HFFc6 (cell line): ENCODE measurements at places on chromosomes 7 and 10. TPM values are rescaled to one million over a fixed set of nuclear protein-coding genes. Genes with fewer than 3 reads are reported as not detected.
A peak's percentile ranks its signal among the peaks of the same experiment; 100 is the strongest.

Gene RELN
- 0.05 to 0.39 TPM (median 0.13 TPM) in 3 replicates for total RNA-seq

Gene MMP21
- total RNA-seq = not detected in 3 replicates

Gene COMTD1
- total RNA-seq = 5.6 to 11.4 TPM (median 10.2 TPM) in 3 replicates

Gene MEST
- 0.33 to 2.0 TPM (median 0.57 TPM) in 3 replicates for total RNA-seq

Gene PRSS37
- not detected in 3 replicates for total RNA-seq

Gene PIP
- not detected in 2 replicates for total RNA-seq

Gene GSTK1
- total RNA-seq = 84.3 to 102 TPM (median 86.7 TPM) in 3 replicates

Gene PDCD11
- total RNA-seq = 30.6 to 39.2 TPM (median 31.7 TPM) in 3 replicates

Gene TMEM225B
- 0.19 to 0.43 TPM (median 0.38 TPM) in 3 replicates for total RNA-seq

Gene NRCAM
- total RNA-seq = 0.41 to 0.51 TPM (median 0.42 TPM) in 3 replicates

- no peak for DNase-seq
Observed at GRCh38 chr10:32253821-32254220, 93.1 kb downstream of the EPC1 start.

DNA sequence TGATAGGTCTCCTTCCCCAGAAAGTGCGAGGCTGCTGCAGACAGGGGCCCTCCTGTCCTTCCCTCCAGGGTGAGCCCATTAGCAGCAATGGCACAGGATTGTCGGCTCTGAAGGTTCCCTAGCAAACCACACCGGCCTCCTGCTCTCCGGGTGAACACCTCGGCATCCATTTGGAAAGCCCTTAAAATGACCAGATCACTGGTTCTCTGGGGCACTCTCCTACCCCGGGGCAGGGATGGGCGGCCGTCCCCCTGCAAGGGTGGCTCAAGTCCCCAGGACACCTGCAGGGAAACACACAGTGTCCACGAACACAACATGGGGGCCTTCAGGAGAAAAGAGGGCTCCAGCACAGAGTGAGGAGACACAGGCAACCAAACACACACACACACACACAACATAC lies 459.1 kb downstream of the PTPRN2 start:
- no peak for DNase-seq

DNA sequence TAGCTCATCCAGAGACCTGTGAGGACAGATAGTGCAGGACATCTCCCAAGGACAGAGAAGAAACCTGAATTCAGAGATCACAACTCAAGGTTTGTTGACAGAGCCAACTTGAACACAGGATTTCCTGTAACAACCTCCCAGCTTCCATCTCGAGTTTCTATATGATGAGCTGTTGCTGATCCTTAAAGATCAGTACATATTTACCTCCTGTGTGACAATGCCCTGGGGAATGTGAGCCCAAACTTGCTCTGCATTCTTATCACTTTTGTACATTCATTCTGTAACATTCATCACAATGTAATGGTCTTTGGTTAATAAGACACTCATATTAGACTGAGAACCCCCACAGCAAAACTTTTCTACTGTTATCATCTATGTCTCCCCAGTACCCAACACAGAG lies 468.6 kb downstream of the XPNPEP1 start:
- no peak for DNase-seq

GRCh38 chr10:88991899-88992320 lies 1.3 kb downstream of the FAS start:
- DNase-seq = no peak

DNA sequence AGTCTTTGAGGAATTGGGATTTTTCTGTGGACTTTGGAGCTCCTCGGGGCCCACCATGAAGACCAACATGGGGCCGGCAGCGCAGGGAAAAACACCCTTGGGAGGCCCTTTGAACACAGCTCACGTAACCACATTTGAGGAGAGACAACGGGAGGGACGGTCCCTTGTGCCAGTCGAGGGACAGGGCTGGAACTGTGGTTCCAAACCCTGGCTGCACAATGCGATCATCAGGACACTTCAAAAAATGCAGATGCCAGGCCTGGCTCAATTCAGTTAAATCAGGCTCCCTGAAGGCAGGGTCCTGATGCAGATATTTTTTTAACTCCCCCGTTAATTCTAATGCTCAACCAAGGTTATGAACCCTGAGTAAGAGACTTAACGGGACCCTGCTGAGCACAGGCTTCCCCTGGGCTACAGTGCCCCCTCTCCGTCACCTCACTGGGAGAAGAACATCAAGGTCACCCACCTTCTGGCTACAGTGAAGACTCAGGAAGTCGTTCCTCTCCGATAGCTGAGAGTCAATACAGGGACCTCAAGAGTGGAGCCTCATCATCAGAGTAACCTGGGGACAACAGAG lies 30.4 kb downstream of the LYZL1 start:
- DNase-seq = no peak

DNA sequence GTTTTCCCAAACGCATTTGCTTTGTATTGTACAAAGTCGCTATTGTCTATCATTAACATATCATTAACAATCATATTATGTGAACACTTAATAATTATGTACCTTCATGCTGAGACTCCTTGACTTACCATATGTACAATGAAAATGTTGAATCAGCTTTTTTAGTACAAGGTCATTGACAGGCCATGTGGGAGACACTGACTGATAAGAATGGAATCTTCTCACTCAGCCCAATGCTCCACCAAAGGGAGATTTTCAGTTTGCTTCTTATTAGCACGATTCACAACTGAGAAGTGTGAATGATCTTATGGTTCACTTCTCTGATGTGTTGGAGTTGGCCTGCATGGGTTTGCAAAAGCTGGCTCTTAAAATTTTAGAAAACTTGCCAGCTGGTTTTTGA lies 253.5 kb upstream of the TEX47 start:
- DNase-seq = no peak

DNA sequence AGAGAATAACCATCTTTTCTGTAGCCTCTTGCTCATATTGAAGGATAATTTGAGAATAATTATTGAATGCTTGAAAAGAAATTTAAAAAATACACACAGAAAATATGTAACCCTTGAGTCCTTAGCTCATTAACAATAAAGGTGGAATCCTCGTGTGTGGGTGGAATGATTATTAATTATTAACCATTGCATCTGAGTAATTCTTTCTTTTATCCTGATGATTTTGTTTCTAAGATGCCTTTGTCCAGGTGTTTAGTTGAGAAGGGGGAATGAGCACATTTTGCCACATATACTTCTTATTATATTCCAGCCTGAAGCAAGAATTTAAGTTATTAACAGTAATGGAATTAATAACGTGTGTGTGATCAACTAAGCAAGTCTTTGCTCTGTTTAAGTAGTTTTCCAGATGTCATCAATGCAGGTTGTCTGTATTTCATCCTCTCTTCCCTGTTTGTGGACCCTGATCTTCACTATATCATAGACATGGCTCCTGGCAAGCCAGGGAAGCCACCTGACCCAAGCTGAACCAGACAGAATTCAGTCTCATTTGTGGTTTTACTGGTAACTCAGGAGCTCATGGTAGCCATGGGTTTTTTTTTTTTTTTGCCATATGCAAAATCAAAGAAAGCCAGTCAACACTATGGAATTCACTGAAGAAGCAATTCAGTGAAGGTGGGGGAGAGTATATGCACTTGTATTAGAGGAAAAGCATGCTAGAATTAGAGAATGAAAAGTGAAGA lies 144.3 kb downstream of the KIF20B start:
- DNase-seq = peak; percentile 8

GRCh38 chr7:74287303-74288033 lies 1.7 kb upstream of the CLIP2 start:
- no peak for DNase-seq

GRCh38 chr7:157998884-157999552 lies 588.6 kb downstream of the PTPRN2 start:
- no peak for DNase-seq

DNA sequence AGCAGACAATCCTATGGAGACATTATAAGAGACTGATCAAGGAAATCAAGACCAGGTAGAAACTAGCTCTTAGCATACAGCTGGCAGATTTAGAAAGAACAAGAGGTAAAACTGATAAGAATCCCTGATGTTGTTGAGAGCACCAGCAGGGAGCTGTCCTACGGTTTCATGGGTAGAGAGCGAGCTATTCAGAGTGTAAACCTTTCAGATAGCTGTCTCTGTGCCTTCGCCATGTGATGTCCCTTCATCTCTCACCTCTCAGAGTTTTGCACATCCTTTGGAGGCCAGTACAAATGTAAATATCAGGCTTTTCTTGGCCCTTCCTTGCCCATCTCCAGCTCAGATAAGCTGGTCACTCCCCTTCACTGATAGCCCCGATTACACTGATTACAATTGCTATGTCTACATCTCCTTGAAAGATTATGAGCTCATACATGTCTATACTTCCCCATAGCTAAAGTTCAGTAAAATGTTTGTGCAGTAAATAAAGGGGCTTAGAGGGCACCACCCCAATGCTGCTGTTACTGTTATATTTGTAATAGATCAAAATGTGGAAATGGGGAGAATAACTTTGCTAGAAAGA lies 21.9 kb downstream of the THSD7A start:
- no peak for DNase-seq

GRCh38 chr10:94192333-94192732 lies 170.4 kb downstream of the NOC3L start:
- DNase-seq = no peak

DNA sequence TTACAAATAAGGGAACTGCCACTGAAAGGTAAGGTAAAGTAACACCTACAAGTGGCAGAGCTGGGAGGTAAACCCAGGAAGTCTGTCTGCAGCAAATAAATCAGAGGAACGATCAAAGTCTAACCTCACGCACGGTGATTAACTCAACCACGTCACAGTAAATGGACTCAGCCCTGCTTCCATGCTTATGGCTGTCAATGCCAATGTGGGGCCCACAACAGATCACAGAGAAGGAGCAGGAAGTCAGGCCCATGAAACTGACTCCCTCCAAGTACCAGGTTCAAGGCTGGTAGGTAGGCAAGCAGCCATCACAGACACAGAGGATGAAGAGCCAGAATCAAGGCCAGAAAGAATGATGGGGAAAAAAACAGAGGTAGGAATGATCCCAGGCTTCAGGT lies 38.0 kb upstream of the ACSL5 start:
- no peak for DNase-seq

GRCh38 chr7:68547799-68548198 lies 1050.5 kb upstream of the AUTS2 start:
- no peak for DNase-seq

DNA sequence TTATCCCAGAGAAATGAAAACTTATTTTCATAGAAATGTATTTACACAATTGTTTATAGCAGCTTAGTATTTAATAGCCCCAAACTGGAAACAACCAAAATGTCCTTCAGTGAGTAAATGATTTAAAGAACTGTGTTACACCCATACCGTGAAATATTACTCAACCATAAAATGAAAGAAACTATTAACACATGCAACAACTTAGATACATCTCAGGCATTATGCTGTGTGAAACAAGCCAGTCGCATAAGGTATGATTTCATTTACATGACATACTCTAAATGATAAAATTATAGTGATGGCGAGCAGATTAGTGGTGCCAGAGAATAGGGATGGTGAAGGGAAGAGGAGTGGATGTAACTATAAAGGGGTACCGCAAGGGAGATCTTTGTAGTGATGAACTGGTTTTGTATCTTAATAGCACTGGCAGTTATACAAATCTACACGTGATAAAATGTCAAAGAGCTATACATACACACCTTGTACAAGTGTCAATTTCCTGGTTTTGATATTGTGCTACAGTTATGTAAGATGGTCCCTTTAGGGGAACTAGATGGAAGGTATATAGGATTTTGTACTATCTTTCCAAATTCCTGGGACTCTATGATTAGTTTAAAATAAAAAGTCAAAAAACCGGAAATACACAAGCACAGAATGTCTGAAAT lies 40.5 kb downstream of the MACC1 start:
- no peak for DNase-seq

GRCh38 chr10:5776136-5776880 lies 36.9 kb downstream of the GDI2 start:
- DNase-seq = no peak

GRCh38 chr7:102287981-102288278 lies 1.3 kb downstream of the SH2B2 start:
- DNase-seq = no peak

DNA sequence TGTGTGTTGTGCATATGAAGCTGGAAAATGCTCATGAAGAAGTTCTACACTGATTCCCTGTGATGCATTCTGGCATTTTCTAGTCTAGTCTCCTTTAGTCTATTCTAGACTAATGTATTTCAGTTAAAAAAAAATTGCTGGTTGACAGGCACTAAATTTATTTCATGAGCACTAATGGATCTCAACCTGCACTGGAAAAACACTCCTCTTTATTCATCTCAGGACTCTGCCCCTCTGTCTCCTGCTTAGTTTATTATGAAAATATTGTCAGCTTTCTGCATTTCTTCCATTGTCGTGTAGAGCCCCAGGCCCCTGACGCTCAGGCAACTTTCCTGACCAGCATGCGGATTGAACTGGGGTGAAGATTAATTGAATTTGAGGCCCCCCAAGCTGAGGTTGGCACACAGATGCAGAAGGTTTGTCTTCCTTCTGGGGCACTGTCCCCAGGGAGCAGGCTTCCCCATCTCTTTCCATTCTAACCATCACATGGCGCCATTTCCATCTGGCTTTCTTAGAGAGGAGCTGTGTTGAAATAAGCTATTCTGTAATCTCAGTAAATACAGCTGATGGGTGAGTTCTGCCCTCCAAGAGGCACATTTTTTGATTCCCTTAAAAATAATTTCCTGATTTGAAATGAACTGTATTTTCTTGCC lies 128.7 kb downstream of the INSYN2A start:
- no peak for DNase-seq

DNA sequence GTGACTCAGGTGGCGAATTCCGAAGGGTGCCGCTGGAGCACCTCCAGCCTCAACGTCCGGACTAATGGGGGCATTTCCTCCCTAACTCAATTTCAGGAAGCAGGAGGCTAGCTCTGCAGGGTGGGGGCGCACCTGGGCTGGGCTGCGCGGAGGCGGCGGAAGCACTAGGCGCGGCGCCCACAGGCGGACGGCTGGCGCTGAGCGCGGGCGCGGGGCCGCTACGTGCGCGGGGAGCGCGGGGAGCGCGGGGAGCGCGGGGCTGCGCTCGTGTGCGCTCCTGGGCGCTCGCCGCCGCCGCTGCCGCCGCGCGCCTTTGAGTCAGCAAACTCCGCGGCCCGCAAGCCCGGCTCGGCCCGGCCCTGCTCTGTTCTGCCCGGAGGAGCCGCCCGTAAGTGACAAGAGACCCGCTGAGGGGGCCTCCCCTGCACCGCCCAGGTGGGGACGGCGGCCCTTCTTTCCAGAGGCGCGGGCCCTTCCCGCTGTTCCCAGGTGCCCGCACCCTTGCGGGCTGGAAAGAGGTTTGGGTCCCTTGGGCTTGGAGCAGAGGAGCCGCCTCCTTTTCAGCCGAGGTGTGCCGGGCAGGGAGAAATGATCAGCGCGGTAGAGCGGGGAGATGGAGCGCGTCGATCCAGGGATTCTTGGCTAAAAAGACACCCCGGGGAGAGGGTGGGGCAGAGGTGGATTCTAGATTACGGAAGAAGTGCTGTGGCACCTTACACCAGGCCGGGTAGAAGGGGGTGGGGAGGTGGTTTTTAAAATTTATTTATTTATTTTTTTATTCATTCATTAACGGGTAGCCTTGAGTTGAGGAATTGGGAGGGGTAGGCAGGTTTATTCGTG lies at the start of gene SNX10:
TSS of gene SNX10 (plus strand) at position 164 of the 840 bp plus-strand sequence. CDS start 54,581 bp downstream, outside the sequence.
- no peak for DNase-seq
